ENCODE measurements at places on chromosomes 11 and 22. TPM values are rescaled to one million over a fixed set of nuclear protein-coding genes. Genes with fewer than 3 reads are reported as not detected.
A peak's percentile ranks its signal among the peaks of the same experiment; 100 is the strongest.

- peaks cover 52% of the 10 kb centered on the region for H3K4me1 ChIP-seq
- peaks cover 5% of the 10 kb centered on the region for H3K27me3 ChIP-seq
- H3K4me3 ChIP-seq, result no peak overlapping the region
- no peak for DNase-seq
- no peaks in the 10 kb centered on the region for H3K36me3 ChIP-seq
These were observed 7.8 kb upstream of the CELSR1 start for GRCh38 chr22:46545086-46545792.

- H3K4me3 ChIP-seq, result no peak overlapping the region
- no peaks in the 10 kb centered on the region for H3K4me1 ChIP-seq
- H3K27ac ChIP-seq, result no peak overlapping the region
- no peaks in the 10 kb centered on the region for H3K27me3 ChIP-seq
- no peak for DNase-seq
These were observed 88.2 kb upstream of the OR9Q1 start for GRCh38 chr11:57935402-57936049.

- peak; percentile 54 for DNase-seq
- no peak overlapping the region for H3K27ac ChIP-seq
- no peaks in the 10 kb centered on the region for H3K4me1 ChIP-seq
These were observed 7.5 kb downstream of the C11orf21 start for GRCh38 chr11:2293984-2294925.

DNA sequence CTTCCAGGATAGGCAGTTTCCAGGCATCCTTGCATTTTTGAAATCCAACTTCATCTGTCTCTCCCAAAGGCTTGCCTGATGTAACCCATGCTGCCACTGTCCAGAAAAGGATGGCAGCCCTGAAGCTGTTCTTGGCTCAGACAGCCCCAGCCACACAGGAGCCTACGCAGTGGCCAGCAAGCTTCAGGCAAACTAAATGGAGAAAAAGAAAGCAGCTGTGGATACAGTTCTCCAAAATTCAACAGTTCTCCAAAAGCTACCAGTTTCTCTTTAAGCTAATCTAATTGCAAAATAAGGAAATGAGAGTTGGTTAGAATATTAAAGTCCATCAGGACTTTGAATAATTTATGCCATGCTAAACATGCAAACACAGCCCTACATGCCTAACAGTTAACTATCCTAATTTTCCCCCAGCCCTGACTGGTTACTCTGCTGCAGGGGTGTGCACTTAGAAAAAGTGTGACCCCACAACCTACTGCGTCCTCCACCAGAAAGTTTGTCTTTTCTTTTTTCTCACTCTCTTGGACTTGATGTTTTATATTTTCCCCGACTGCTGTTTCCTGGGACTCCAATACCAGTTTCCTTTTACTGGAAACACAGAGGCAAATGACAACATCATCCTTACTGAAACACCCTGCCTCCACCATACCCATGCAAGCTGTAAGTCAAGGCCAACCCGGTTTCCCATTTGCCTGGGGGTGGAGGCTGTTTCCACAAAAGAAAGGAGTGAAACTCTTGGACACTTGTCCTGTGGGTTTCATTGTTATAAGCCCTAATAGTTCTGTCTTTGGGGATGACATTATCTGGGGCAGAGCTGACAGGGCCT is 69.1 kb upstream of the OR5AN1 start:
- DNase-seq, result no peak
- H3K27ac ChIP-seq, result no peak overlapping the region
- no peaks in the 10 kb centered on the region for H3K36me3 ChIP-seq
- H3K4me3 ChIP-seq, result no peak overlapping the region
- no peaks in the 10 kb centered on the region for H3K27me3 ChIP-seq

DNA sequence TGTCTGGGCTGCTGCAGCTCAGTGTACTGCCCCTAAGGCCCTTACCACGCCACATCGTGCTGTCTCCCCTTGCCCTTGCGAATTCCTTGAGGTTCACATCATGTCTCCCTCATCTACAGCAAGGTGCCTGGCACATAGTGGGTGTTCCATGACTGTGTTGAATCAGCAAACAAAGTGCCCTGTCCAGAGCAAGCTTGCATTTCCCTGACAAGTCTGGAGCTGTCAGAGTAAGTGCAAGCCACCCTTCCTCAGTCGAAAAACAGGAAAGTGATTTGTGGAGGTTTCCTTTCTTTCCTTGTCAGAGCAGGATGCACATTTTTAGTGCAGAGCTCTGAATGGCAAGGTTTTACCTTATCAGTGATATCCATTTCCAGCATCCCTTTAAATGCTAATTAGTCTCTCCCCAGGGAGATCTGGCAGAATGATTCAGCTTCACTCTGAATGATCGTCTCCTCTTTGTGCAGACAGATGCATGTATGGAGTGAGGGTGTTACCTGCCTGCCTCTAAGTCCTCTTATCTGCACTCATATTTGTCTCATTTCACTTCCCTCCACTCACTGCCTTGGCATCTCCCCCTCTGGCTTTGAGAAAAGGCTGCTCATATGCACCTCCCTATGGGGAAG is 331.2 kb downstream of the TMEM135 start:
- no peaks in the 10 kb centered on the region for H3K27me3 ChIP-seq
- no peaks in the 10 kb centered on the region for H3K36me3 ChIP-seq
- H3K27ac ChIP-seq, result no peak overlapping the region
- no peaks in the 10 kb centered on the region for H3K4me1 ChIP-seq
- no peak for DNase-seq

- peak; percentile 49 for DNase-seq
- H3K36me3 ChIP-seq, result no peaks in the 10 kb centered on the region
- H3K4me1 ChIP-seq, result no peaks in the 10 kb centered on the region
- peaks cover 11% of the 10 kb centered on the region for H3K27me3 ChIP-seq
- no peak overlapping the region for H3K27ac ChIP-seq
- peak overlapping the region; percentile 23 for H3K4me3 ChIP-seq
These were observed 12.5 kb downstream of the IL17REL start for GRCh38 chr22:49999946-50000586.

DNA sequence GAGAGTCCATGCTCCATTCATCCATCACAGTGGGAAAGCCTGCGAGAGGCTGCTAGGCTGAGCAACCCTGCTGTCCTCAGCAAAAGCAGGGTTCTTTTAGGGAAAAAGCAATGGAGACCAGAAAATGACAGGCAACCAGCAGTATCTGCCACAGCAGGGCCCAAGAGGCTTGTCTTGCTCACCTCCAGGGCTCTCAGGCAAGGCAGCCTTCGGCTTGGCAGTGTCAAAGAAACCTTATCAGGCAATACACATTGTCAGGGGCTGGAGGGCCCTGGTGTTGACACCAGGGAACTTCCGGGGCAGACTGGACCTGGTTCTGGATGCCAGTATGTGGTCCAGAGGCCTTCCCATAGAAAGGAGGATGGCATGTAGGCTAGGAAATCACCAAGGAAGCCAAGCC is 10.2 kb upstream of the TLCD5 start:
- H3K27ac ChIP-seq, result no peak overlapping the region
- H3K4me3 ChIP-seq, result no peak overlapping the region
- no peaks in the 10 kb centered on the region for H3K36me3 ChIP-seq
- no peaks in the 10 kb centered on the region for H3K27me3 ChIP-seq
- peaks cover 25% of the 10 kb centered on the region for H3K4me1 ChIP-seq

- no peaks in the 10 kb centered on the region for H3K27me3 ChIP-seq
- H3K4me3 ChIP-seq, result no peak overlapping the region
- DNase-seq, result no peak
- no peaks in the 10 kb centered on the region for H3K36me3 ChIP-seq
These were observed 30.1 kb downstream of the SESN3 start for GRCh38 chr11:95200781-95201457.

GRCh38 chr22:39859903-39860588 is 33.5 kb downstream of the ENTHD1 start:
- no peak overlapping the region for H3K4me3 ChIP-seq
- no peak overlapping the region for H3K27ac ChIP-seq
- no peak for DNase-seq
- no peaks in the 10 kb centered on the region for H3K4me1 ChIP-seq
- no peaks in the 10 kb centered on the region for H3K36me3 ChIP-seq

GRCh38 chr11:120146413-120147093 is 8.6 kb upstream of the TRIM29 start:
- H3K4me1 ChIP-seq, result no peaks in the 10 kb centered on the region
- no peaks in the 10 kb centered on the region for H3K36me3 ChIP-seq
- no peak overlapping the region for H3K4me3 ChIP-seq

The KCNQ1OT1 gene
- total RNA-seq, result 1.6 TPM

The NLRP14 gene
- not detected for total RNA-seq

DNA sequence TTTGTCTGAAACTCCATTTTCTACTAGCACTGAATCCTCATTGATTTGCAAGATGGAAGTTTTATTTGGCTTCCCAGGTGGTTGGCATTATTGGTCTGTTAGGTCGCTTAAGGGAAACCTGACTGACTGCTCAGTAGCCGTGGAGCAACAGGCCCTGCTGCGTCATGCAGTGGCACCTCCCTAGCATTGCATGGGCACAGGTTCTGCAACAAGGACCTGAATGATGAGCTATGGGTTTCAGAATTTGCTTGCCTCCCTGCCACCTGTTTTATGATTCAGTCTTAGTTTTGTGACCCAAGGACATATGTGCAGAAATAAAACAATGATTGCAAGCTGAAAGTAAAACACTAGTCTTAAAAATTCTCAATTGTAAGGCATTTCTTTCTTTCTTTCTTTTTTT is 128.5 kb downstream of the SLC1A2 start:
- no peak for DNase-seq
- peaks cover 5% of the 10 kb centered on the region for H3K4me1 ChIP-seq
- H3K4me3 ChIP-seq, result no peak overlapping the region
- no peaks in the 10 kb centered on the region for H3K36me3 ChIP-seq
- no peak overlapping the region for H3K27ac ChIP-seq
- no peaks in the 10 kb centered on the region for H3K27me3 ChIP-seq

GRCh38 chr11:17770917-17771316 is 36.3 kb downstream of the KCNC1 start:
- no peaks in the 10 kb centered on the region for H3K36me3 ChIP-seq
- no peak overlapping the region for H3K27ac ChIP-seq
- H3K4me3 ChIP-seq, result no peak overlapping the region
- no peaks in the 10 kb centered on the region for H3K27me3 ChIP-seq
- DNase-seq, result no peak
